H1 (cell line): ENCODE measurements at places on chromosomes 12 and 14.

DNA sequence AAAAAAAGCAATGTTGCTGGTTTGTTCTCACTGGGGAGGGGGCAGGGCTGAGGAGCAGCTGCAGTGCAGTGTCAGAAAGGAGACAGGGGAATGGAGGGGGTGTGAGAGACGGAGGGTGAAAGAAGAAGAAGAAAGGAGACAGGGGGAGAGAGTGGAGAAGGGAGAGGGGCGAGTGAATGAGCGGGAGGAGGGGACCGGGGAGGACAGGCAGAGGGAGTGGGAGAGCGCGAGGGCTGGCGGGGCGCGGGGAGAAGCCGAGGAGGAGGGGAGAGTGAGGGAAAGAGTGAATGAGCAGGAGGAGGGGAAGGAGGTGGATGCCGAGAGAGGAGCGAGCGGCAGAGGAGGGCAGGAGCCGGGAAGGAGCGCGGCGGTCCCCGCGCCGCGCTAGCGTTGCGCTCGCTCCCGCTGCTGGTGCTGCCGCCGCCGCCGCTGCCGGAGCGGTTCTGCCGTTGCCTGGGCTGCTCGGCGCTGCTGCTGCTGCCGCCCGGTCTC lies at the start of gene NOVA1:
TSS of gene NOVA1 (minus strand) at position 445 of the 492 bp plus-strand sequence. CDS start 597 bp downstream, outside the sequence.
- DNase-seq = peak; percentile 0
- no peaks in the 10 kb centered on the region for H3K27me3 ChIP-seq
- H3K36me3 ChIP-seq = no peaks in the 10 kb centered on the region
- H3K4me3 ChIP-seq = peak within 1 kb of the TSS; percentile 80
- no peaks in the 10 kb centered on the region for H3K4me1 ChIP-seq

- DNase-seq = no peak
- no peaks in the 10 kb centered on the region for H3K27me3 ChIP-seq
- no peak overlapping the region for H3K4me3 ChIP-seq
- no peak overlapping the region for H3K27ac ChIP-seq
- H3K36me3 ChIP-seq = no peaks in the 10 kb centered on the region
- H3K4me1 ChIP-seq = no peaks in the 10 kb centered on the region
Observed at GRCh38 chr14:54759982-54760585, 142.5 kb downstream of the GCH1 start.

DNA sequence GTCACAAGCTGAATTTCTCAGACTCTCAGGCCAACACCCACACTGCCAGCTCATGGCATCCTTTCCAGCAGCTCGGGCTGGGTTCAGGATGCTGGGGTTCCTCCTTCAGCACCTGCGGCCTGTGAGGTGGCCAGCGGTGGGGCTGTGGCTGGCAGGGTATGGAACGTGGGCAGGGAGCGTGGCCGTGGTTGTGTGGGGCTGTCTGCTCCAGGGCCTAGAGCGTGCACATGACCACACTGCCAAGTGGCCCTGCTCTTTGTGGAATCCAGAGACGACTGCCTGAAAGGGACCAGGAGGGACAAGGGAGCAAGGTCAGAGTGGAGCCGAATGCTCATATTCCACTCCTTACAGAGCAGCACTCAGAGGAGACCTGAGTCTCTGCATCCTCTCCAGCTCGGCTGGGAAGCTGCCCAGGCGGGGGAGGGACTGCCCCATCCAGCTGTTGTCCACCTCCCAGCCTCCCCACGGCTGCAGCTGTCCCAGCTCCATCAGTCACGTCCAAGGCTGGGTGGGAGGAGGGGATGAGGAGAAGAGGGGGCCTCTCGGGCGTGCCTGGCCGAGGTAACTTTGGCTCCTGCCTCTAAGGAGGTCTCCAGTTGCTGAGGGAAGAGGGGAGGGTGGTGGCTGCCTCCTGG lies 71.3 kb downstream of the TSPAN9 start:
- H3K4me1 ChIP-seq = peaks cover 27% of the 10 kb centered on the region
- H3K4me3 ChIP-seq = no peak overlapping the region
- H3K36me3 ChIP-seq = no peaks in the 10 kb centered on the region

- no peaks in the 10 kb centered on the region; the same call in 1 of the 2 replicates for H3K27me3 ChIP-seq
- H3K36me3 ChIP-seq = no peaks in the 10 kb centered on the region
- no peaks in the 10 kb centered on the region for H3K4me1 ChIP-seq
- no peak overlapping the region for H3K27ac ChIP-seq
- H3K4me3 ChIP-seq = no peak overlapping the region
Observed at GRCh38 chr12:2610358-2610757, 184.4 kb upstream of the FKBP4 start.

- H3K36me3 ChIP-seq = no peaks in the 10 kb centered on the region
- no peaks in the 10 kb centered on the region for H3K4me1 ChIP-seq
- H3K27me3 ChIP-seq = no peaks in the 10 kb centered on the region
- no peak for DNase-seq
- no peak overlapping the region for H3K27ac ChIP-seq
- no peak overlapping the region for H3K4me3 ChIP-seq
Observed at GRCh38 chr14:75547552-75548250, 25.4 kb downstream of the BATF start.

DNA sequence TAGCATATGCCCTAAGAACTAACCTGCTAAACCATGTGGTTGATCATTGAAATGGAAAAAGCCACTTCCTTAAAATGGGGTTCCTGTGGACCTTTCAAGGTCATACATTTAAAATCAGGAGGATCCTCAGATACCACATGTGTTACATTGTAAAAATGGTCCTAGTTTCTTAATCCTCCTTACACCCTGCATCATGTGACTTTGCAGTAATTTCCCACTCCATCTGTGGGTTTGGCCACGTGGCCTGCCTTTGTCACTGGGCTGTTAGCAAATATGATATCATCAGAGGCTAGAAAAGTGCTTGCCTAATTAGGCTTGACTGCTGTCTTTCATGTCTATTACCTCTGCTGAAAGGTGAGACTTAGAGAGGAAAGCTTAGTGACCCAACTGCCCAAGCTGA lies 70.7 kb downstream of the CMKLR1 start:
- H3K27me3 ChIP-seq = no peaks in the 10 kb centered on the region
- no peak overlapping the region for H3K27ac ChIP-seq
- H3K36me3 ChIP-seq = no peaks in the 10 kb centered on the region
- no peak for DNase-seq
- H3K4me3 ChIP-seq = no peak overlapping the region

GRCh38 chr14:21073921-21074320 lies 3.8 kb downstream of the ARHGEF40 start:
- H3K4me1 ChIP-seq = peaks cover 7% of the 10 kb centered on the region
- H3K36me3 ChIP-seq = peaks cover 48% of the 10 kb centered on the region
- no peaks in the 10 kb centered on the region for H3K27me3 ChIP-seq
- H3K4me3 ChIP-seq = no peak overlapping the region
- H3K27ac ChIP-seq = no peak overlapping the region

DNA sequence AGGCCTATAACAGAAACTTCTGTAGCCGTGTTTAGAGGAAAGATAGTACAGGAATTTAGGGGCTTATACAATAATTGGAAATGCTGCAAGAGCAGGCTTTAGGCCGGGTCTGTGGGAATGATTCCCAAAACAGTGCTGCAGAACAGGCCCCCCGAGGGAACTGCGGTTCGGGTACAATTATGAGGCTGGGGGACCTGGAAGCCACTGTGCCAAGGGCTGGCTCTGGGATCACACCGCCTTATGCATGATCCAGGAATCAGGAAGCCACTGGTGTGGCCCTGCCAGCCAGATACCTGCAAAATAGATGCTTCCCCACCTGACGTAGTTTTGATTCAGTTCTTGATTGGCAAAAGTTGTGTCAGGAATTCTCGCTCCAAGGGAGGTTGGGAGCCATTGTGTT lies 55.4 kb downstream of the CACNA1C start:
- DNase-seq = no peak
- no peak overlapping the region for H3K4me3 ChIP-seq
- no peaks in the 10 kb centered on the region for H3K36me3 ChIP-seq
- no peak overlapping the region for H3K27ac ChIP-seq

- no peaks in the 10 kb centered on the region for H3K4me1 ChIP-seq
- peaks cover 63% of the 10 kb centered on the region for H3K27me3 ChIP-seq
- H3K27ac ChIP-seq = no peak overlapping the region
- DNase-seq = no peak
- H3K4me3 ChIP-seq = no peak overlapping the region
Observed at GRCh38 chr14:96681829-96682228, 115.4 kb upstream of the VRK1 start.

DNA sequence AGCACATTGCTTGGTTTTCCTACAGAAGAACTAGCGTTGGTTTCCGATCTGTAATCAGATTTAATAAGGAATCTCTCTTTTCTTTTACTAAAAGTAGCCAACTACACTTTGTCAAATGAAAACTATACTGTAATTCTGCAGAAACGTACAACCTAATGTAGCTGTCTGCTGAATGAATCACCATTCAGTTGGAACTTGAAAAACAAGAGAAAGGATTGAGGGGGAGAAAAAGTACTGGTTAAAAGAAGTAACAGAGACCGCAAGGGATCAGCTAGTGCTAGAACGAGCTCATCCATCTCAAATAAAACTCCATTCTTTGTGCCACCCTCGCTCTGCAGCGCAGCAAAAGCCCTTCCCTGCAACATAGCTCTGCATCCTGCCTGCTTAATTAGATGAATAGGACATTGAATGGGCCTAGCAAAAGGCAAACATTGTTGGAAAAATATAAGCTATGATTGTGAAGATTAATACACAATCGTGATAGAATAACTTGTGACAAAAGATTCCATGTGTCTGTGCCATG lies 2.6 kb downstream of the GARIN2 start:
- H3K27ac ChIP-seq = no peak overlapping the region
- H3K36me3 ChIP-seq = no peaks in the 10 kb centered on the region
- no peaks in the 10 kb centered on the region for H3K4me1 ChIP-seq
- H3K27me3 ChIP-seq = no peaks in the 10 kb centered on the region
- no peak overlapping the region for H3K4me3 ChIP-seq

DNA sequence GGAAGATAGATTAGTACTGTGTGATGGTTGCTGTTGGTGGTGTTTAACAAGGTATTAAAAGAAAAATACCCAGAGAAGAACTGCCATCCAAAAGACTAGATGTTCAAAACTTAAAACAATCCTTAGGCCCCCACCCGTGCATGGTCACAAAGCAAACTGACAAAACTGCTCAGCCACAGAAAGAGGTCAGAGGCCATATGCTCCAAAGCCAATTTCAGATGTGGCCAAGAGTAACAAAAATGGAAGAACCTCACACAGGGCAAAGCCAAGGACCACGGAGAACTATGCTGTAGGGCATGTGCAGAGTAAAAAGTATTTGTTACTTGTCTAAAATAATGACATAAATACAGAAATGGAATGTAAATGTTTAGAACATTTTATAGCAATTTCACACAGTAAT lies 5.3 kb downstream of the TXNDC16 start:
- peaks cover 4% of the 10 kb centered on the region; the same call in 1 of the 2 replicates for H3K36me3 ChIP-seq
- H3K4me1 ChIP-seq = peaks cover 1% of the 10 kb centered on the region; the same call in 1 of the 2 replicates
- H3K27ac ChIP-seq = no peak overlapping the region
- no peak for DNase-seq
- H3K4me3 ChIP-seq = no peak overlapping the region

DNA sequence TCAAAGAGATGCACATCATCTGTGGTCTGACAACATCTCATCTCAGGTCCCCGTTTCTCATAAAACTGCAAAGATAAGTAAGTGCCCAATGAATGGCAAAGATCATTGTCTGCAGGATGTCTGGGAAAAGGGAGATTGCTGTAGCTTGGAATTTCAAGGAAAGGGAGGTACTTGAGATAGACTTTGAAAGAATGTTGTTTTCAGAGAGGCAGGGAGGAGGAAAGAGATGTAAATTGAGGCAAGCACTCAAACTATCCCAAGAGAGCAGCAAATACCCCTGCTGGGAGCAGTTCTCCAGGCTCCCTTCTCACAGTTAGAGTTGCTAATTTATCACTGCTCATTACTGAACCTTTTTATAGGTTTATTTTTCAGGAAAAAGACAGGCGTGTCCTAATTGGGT lies 107.1 kb downstream of the MYRFL start:
- no peak overlapping the region for H3K4me3 ChIP-seq
- H3K4me1 ChIP-seq = peaks cover 42% of the 10 kb centered on the region
- peak; percentile 27 for DNase-seq
- H3K36me3 ChIP-seq = no peaks in the 10 kb centered on the region
- H3K27me3 ChIP-seq = no peaks in the 10 kb centered on the region

DNA sequence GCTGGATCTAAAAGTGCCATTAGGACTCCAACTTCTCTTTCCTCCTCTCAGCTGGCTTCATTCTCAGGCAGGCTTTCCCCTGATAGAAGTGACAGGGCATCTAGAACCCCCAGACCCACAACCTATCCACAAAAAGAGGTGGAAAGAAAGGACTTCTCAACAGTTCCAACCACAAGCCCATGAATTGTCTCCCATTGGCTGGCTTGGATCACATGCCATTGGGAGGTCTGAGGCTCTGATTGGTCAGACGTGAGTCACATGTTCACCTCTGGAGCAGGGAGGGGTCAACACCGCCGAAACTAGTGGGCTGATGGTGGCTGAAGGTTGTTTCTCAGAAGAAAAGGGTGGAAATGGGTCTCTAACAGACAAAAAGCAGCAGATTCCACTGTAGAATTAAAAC lies 47.2 kb downstream of the DRAM1 start:
- H3K27ac ChIP-seq = no peak overlapping the region
- H3K27me3 ChIP-seq = no peaks in the 10 kb centered on the region
- H3K4me3 ChIP-seq = no peak overlapping the region
- no peaks in the 10 kb centered on the region for H3K36me3 ChIP-seq

GRCh38 chr14:51738754-51739153 lies 87.0 kb downstream of the FRMD6 start:
- no peaks in the 10 kb centered on the region for H3K27me3 ChIP-seq
- H3K27ac ChIP-seq = no peak overlapping the region
- no peaks in the 10 kb centered on the region for H3K4me1 ChIP-seq
- H3K4me3 ChIP-seq = no peak overlapping the region

DNA sequence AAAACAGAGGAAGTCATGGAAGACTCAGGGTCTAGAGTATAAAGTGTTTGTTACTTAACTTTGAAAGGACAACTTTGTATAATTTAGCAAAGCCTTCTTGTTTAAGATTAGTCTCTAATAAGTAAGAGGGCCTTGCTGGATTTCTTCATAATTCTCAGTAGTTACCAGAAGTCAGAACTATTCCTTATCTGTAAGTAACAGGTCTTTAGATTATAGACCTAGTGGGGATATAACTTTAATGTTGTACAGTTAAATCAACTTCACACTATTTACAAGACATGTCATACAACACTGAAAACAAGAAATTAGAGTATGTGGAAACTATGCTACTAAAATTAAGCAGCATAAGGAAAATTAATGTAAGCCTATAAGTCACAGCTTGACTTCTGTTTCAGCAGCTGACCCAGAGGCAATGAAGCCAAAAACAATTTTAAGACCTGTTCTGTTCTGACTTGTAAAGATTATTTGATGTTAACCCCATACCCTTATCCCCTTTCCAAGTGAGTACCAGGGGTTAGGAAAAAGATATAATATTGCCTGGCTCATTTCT lies 398.3 kb downstream of the RAD51B start:
- no peak overlapping the region for H3K4me3 ChIP-seq
- no peak for DNase-seq
- H3K4me1 ChIP-seq = no peaks in the 10 kb centered on the region
- no peaks in the 10 kb centered on the region for H3K36me3 ChIP-seq
- H3K27ac ChIP-seq = no peak overlapping the region
- no peaks in the 10 kb centered on the region for H3K27me3 ChIP-seq

GRCh38 chr12:68536885-68537485 lies 73.7 kb upstream of the RAP1B start:
- no peak for DNase-seq
- no peaks in the 10 kb centered on the region for H3K27me3 ChIP-seq
- H3K4me1 ChIP-seq = no peaks in the 10 kb centered on the region; the same call in 1 of the 2 replicates
- H3K4me3 ChIP-seq = no peak overlapping the region
